ENCODE measurements at places on chromosomes 12 and 14.
A peak's percentile ranks its signal among the peaks of the same experiment; 100 is the strongest.

DNA sequence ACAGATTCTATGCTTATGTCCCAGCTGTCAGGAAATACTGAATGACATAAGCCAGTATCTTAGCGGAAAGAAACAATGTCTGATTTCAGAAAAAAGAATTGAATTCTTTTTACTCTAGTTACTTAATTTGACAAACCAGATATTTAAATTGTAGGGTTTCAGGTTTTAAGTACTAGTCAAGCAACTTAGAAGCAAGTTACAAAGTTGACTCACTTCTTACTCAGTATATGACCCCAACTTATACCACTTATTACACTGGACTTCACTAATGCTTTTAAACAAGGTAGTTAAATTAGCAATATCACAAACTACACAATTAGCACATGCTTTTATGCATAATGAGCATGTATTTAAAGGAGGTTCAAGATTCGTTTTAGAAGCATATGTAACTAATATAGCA is 7.1 kb downstream of the GMFB start:
- H3K27ac ChIP-seq, result no peak overlapping the region
- H3K27me3 ChIP-seq, result no peaks in the 10 kb centered on the region
- peaks cover 50% of the 10 kb centered on the region for H3K4me1 ChIP-seq
- H3K4me3 ChIP-seq, result no peak overlapping the region
- H3K36me3 ChIP-seq, result peaks cover 34% of the 10 kb centered on the region

DNA sequence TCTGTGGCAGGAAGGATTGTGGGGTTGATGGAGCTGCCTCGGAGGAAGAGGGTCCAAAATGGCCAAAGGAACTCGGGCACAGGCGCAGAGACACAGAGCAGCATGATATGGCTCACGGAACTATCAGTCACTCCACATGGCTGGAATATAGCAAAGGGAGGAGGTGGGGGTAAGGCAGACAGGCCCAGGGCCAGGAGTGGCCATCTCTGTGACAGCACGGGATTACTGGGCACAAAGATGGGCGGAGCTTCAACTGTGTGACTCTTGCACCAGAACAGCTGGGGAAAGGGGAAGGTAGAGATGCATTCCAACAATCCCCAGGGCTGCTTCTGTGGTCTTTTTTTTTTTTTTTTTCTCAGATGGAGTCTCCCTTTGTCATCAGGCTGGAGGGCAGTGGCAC is 24.8 kb upstream of the EML1 start:
- H3K4me3 ChIP-seq, result no peak overlapping the region
- DNase-seq, result no peak
- peaks cover 28% of the 10 kb centered on the region for H3K27me3 ChIP-seq
- no peaks in the 10 kb centered on the region for H3K4me1 ChIP-seq
- no peak overlapping the region for H3K27ac ChIP-seq
- no peaks in the 10 kb centered on the region for H3K36me3 ChIP-seq

GRCh38 chr12:47990351-47991105 is 13.7 kb downstream of the COL2A1 start:
- no peaks in the 10 kb centered on the region for H3K36me3 ChIP-seq
- H3K4me1 ChIP-seq, result peaks cover 28% of the 10 kb centered on the region
- H3K4me3 ChIP-seq, result no peak overlapping the region
- DNase-seq, result peak; percentile 57

DNA sequence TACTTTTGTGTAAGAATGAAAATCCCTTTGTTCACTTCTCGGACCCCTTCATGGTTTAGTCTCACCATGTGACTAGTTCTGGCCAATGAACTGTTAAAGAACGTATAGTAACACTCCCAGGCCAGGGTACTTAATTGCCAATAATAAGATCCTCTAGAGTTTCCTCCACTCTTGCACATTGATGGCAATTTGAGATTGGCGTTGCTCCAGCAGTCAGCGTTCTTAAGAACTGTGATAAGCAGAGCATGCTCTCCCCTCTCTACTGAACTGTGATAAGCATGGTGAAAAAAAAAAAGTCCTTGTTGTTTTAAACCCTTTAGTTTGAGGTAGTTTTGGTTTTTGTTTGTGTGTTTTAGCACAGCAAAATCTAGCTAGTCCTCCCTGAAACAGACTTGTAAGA is 854.5 kb downstream of the SLC6A15 start:
- H3K4me1 ChIP-seq, result no peaks in the 10 kb centered on the region
- no peak for DNase-seq
- no peak overlapping the region for H3K4me3 ChIP-seq
- no peaks in the 10 kb centered on the region for H3K36me3 ChIP-seq

GRCh38 chr14:93956514-93957332 is 19.6 kb downstream of the ASB2 start:
- H3K27ac ChIP-seq, result peak overlapping the region; percentile 84
- H3K4me1 ChIP-seq, result peaks cover 75% of the 10 kb centered on the region
- H3K4me3 ChIP-seq, result peak overlapping the region; percentile 65
- peaks cover 6% of the 10 kb centered on the region for H3K36me3 ChIP-seq
- DNase-seq, result no peak

DNA sequence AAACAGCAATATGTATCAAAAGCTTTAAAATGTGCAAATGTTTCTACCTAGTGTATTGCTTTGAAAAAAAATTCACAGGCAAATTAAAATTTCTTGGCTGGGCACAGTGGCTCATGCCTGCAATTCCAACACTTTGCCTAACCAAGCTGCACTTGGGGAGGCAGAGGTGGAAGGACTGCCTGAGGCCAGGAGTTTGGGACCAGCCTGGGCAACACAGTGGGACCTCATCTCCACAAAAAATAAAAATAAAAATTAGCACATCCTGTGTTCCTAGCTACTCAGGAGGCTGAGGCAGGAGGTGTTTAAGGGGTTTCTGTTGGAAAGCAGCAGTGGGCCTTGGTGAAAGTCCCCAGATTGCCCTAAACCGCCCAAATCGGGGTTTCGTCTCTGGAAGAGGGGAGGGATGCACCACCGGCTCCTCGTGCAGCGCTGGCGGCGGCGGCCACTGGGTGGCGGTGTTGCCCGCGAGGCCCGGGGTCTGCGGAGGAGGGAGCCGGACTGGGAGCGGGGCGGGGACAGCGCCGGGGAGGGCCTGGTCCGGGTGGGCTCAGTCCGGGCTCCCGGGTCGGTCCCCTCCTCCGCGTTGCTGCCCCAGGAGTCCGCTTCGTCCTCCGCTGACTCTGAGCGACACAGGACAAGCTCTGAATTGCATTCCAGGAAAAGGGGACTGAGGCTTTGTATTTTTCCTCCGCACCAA is 265.6 kb downstream of the AACS start:
- H3K27ac ChIP-seq, result no peak overlapping the region
- no peaks in the 10 kb centered on the region for H3K36me3 ChIP-seq
- no peaks in the 10 kb centered on the region for H3K4me1 ChIP-seq
- H3K27me3 ChIP-seq, result peaks cover 57% of the 10 kb centered on the region
- no peak overlapping the region for H3K4me3 ChIP-seq
- DNase-seq, result peak; percentile 47
